ENCODE measurements at places on chromosomes 12 and 14.
A peak's percentile ranks its signal among the peaks of the same experiment; 100 is the strongest.

DNA sequence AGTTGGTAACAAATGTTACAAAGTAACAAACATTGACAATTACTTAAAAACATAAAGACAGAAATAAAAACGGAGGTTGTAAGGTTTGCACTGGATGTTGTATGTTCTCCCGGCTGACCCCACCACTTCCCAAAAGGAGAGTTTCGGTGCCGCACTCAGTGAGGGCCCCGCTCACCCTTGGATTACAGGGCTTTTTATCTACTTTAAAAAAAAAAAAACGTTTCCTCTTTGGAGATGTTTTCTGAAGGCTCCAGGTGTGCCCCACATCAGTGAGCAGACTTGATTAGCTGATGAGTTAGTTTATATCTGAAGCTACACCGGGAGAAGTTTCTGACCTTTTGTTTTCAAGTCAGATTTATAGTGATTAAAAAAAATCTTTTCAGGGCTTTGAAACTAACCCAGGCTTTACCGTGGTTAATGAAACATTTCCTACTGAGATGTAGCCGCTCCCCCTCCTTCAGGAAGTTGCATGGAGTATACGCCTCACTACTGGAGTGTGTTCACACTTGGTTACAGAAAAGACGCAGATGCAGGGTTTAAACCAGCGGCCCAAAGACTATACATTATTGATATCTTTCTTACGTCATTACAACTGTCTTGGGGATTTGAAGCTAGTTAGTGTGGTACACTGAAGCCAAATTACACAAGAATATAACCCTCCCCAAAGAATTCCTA, 38.0 kb upstream of the BCL7A start:
- no peak for DNase-seq

- no peak for DNase-seq
These were observed 5.8 kb upstream of the SPRYD4 start for GRCh38 chr12:56462565-56462964.

DNA sequence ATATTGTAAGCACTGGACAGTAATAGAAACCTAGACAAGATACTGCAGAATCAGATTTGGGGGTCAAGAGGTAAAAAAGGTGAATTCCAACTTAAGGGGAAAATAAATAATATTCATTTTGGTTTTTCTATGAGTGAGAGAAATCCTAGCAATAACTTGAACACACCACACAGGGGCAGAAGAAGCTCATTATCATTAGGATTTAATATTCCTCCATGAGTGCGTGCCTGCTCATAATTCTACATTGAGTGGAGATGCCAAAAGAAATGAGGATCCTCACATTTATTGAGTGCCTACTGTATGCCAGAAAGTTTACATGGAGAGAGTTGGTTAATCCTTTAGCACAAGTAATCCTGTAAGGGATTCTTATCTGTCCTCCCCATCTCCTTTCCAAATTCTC, 40.5 kb upstream of the C14orf132 start:
- no peak for DNase-seq

- no peak for DNase-seq
These were observed 107.9 kb upstream of the NAP1L1 start for GRCh38 chr12:76192416-76192815.

DNA sequence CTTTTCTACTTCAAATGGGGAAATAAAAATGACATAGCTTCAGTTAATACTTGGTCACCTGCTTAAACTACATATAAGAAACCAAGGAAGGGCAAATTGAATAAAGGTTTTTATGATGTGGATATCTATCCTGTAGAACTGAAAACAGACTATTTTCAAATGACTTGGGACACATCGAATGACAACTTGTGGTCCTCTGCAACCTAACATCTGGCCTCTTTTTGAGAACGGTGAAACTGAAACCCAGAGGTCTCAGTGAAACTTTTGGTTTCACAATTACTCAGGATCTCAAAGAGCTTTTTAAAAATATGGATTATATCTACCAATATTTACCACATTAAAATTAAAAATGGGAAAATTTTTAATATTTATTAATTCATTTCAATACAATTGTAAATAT, 65.2 kb downstream of the PPP2R5E start:
- DNase-seq: peak; percentile 88

GRCh38 chr12:105454688-105455087, 124.2 kb downstream of the C12orf75 start:
- DNase-seq: no peak

- no peak for DNase-seq
These were observed 265.3 kb upstream of the TBX3 start for GRCh38 chr12:114949058-114949820.

- DNase-seq: no peak
These were observed 445.6 kb upstream of the MIS18BP1 start for GRCh38 chr14:45698462-45699134.

- DNase-seq: no peak
These were observed 457.7 kb upstream of the TMEM132C start for GRCh38 chr12:127809275-127809674.

DNA sequence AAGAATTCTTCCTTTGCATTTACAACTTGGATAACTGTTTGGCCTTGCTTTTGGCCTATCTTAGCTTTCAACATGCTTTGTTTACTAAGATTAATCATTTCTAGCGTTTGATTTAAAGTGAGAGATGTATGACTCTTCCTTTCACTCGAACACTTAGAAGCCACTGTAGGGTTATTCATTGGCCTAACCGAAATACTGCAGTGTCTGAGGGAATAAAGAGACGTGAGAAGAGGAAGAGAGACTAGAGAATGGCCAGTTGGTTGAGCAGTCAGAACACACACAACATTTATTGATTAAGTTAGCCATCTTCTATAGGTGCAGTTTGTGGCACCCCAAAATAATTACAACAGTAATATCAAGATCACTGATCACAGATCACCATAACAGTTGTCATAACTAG, 62.3 kb upstream of the CCDC175 start:
- no peak for DNase-seq

DNA sequence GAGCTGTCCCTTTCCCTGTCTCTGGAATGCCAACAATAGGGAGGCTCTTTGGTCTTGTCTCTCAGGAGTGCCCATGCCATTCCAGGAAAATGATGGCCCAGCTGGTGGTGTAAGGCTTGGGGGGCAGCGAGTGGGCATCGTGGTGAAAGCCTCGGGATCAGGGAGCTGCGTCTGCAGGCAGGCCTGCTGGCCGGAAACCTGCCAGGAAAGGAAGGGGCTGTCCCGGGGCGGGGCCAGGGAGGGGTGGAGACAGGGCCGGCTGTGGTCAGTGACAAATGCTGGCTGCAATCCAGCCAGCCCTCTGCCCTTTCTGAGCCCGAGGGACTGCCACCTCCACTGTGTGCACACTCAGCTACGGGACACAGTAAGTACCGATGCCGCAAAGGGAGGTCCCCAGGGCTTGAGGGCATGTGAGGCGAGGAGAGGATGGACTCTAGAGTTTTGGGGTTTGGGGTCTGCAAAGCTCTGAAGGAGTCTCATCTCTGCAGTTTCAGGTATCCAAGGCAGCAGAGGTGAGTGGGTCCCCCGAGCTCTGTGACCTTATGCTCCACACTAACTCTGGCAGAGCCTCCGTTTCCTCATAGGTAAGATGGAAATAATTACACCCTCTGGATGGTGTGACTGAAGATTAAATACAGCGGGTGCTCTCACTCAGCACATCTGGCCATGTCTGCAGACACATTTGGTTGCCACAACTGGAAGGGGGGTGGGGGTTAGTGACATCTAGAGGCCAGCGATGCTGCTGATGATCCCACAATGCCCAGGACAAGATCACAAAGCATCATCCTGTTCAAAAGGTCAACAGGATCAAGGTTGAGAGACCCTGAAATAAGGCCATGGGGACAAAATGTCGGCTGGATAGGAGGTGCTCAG, at the start of gene SERPINA5:
Gene SERPINA5, plus strand, starts transcription at position 300 of the 873 bp plus-strand sequence. CDS start 5,937 bp downstream, outside the sequence.
- no peak for DNase-seq

- DNase-seq: no peak
These were observed 457.4 kb upstream of the ATP2B1 start for GRCh38 chr12:90166012-90166411.

- DNase-seq: no peak
These were observed 17.4 kb downstream of the LRP6 start for GRCh38 chr12:12249216-12250050.

GRCh38 chr12:30988086-30988485, 61.5 kb downstream of the TSPAN11 start:
- DNase-seq: no peak

DNA sequence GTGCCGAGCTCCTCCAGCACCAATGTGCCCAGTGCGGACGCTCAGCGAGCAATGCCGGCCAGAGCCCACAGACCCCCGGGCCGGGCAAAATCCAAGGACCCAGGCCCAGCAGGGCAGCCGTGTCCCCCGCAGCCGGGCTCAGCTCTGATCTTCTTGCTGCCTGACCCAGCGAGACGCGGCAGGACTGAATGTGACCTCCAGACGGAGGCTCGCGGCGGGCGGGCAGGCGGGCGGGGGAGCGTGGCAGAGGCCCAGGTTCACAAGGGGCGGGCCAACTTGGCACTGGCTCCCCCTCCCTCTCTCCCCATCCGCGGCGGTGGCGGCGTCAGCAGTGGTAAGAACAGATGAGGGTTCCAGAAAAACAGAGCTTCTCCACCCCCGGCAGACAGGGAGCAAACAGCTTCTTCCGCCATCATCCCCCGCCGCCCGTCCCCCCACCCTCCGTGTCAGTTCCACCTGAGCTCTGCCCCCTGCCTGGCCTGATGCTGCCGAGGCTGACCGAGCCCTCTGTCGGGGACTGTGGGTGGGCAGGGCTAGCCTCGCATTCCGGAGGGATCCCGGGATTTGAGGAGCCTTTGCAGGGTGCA, 94.3 kb downstream of the RFLNA start:
- DNase-seq: peak; percentile 65

DNA sequence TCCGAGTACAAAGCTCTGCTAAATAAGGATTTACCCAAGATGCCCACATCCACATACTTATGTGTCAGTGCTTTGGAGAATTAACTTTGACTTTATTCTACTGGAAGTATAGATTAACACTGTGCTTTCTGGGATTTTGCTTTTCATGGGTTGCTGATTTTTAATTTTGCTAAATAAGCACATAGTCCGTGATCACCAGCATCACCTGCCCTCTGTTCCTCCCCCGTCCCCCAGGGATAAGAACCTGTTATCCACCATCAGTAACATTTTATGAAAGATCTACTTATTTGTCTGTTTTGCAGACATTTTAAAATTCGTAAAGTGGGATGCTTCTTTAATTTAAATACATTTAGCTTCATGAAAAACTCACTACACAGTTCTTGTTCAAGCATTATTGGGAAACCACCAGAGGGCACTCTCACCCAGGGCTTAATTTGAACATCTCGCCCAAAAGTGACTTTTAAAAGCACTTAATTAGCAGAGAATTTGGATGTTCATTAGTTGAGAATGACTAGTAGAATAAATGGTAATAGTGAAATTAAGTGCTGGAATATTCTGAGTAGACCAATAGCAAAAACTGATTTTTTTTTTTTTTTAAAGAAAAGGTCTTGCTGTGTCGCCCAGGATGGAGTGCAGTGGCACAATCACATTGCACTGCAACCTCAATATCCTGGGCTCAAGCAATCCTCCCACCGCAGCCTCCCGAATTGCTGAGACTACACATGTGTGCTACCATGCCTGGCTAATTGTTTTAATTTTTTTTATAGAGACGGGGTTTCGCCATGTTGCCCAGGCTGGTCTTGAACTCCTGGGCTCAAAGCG, 35.7 kb downstream of the MRPL42 start:
- DNase-seq: peak; percentile 49

- DNase-seq: peak; percentile 97
These were observed 42.6 kb upstream of the FOXJ2 start for GRCh38 chr12:7989827-7990491.

GRCh38 chr14:59394268-59394667, 70.9 kb downstream of the GPR135 start:
- DNase-seq: no peak

DNA sequence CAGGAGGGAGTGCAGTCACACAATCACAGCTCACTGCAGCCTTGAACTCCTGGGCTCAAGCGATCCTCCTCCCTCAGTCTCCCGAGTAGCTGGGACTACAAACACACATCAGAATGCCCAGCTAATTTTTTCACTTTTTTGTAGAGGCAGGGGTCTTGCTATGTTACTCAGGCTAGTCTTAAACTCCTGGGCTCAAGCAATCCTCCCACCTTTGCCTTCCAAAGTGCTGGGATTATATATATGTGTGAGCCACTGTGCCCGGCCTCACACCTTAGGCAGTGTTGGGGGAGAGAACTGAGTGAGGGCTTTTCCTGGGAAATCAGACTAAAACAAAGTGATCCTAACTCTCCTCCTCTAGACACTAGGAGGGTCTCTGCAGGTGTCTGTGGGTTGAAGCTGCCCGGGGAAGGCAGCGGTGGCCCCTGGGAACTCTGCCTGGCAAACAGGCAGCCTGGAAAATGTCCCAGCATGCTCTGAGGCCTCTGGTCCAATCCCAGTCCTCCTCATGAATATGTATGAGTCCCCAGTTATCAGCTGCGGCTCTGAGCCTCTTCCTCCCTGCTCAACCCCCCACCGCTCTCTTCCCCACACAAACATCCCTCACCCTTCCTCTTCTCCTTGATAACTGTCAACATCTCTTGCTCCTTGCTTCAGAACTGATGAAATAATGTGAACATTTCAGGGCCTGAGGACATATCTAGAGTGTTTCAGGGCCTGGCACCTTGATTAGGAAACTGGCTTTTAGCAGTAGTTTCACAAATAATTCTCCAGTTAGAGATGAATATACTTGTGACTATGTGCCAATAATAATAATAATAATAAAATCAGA, 7.9 kb upstream of the NAA25 start:
- peak; percentile 19 for DNase-seq

DNA sequence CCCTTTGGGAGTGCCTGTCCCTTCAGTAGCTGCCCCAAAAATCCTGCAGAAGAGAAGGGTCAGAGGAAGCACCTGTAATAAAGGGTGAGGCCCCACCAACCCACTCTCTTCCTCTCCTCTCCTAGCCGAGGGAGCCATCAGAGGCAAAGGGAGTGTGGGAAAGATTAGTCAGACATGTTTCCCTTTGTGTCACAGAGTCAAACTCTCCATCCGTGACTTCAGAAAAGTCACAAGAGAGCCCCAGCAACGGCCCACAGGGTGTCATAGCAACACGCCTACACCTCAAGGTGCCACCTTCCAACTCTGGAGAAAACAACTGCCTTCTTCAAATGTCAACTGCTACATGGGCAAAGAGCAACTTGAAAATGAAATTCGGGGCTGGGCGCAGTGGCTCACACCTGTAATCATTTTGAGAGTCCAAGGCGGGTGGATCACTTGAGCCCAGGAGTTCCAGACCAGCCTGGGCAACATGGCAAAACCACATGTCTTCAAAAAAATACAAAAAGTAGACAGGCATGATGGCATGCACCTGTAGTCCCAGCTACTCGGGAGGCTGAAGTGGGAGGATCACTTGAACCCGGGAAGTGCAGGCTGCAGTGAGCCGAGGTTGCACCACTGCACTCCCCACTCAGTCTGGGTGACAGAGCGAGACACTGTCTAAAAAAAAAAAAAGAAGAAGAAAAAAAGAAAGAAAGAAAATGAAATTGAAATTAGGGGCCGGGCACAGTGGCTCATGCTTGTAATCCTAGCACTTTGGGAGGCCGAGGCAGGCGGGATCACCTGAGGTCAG, 17.7 kb upstream of the CD27 start:
- peak; percentile 97 for DNase-seq

- DNase-seq: peak; percentile 39
These were observed 760 bp downstream of the TMEM19 start for GRCh38 chr12:71686658-71687025.

- no peak for DNase-seq
These were observed 67.8 kb upstream of the GRIP1 start for GRCh38 chr12:66746489-66747201.

GRCh38 chr12:7712841-7713442, 1.7 kb downstream of the DPPA3 start:
- DNase-seq: no peak

GRCh38 chr14:87992346-87992717, 650 bp downstream of the GALC start:
- no peak for DNase-seq

- no peak for DNase-seq
These were observed 5.8 kb downstream of the TESC start for GRCh38 chr12:117093431-117093830.

Measured in activated CD4-positive, alpha-beta T cell treated with anti-CD3 and anti-CD28 coated beads, Interleukin-10, Interleukin-2, amounts not matched to agents 100 ng/mL and 50 ng/mL, durations not matched to agents 16 hours and 8 hours (primary cell).